ENCODE measurements at places on chromosomes 2 and 18.
A peak's percentile ranks its signal among the peaks of the same experiment; 100 is the strongest.

- ATAC-seq = no peak
These were observed 81.7 kb downstream of the ARHGEF33 start for GRCh38 chr2:38971377-38971776.

DNA sequence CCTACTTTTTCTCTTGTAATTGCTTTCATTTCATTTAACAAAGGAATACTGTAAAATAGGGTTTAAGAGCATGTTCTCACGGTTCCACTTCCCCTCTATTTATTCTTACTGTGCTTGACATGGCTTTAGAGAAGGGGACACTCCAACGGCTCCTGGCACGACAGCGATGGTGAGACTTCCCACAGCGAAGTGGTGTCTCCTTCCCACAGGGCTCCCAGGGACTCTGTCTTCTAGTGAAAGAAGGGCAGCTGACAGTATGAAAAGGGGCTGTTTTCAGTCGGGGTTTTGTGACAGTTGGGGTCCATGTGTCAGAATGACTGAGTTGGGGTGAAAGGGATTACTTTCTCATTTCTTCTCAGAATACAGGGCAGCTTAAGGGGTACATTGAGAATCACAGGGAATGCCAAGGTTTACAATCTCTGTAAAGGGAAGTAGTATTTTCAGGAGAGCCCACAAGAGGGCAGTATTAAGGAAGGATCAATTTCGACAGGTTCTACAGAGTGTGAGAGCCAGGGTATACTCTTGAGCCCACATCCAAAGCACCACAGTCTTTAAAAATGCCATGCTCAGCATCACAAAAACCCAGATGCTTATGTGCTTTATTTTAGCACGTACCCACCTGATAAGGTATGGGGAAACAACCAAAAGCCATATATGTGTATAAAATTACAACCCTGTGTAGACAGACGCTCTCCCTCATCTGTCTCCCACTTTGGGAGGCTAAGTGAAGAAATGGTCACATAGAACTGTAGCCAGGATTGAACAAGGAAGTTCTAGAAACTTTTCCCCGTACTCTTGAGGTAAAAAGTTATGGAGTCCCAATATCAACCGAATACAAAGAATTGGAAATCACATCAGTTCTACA, 31.3 kb upstream of the RAPGEF4 start:
- peak; percentile 90 for ATAC-seq

DNA sequence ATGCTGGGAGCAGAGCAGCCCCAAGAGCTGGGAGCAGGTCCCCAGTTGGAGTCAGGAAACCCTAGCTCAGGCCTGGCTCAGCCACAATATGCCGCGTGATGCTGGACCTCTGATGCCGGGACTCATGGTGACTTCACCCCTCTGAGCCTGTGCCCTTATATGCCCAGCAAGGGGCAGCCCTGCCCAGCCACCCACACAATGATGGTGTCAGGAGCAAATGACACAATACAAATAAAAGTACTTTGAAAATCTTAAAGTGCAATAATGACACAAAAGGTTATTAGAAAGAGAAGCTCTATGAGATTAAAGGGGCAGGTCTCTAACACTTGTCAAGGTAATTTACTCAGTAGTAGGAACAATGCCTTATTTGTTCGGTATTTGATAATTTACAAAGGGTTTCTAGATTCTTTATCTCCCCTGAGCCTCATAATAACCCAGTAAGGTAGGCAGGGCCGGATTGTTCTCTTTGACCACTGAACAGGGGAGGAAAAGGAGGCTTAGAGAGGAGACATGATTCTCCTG, 18.3 kb upstream of the KIF3C start:
- ATAC-seq = no peak

DNA sequence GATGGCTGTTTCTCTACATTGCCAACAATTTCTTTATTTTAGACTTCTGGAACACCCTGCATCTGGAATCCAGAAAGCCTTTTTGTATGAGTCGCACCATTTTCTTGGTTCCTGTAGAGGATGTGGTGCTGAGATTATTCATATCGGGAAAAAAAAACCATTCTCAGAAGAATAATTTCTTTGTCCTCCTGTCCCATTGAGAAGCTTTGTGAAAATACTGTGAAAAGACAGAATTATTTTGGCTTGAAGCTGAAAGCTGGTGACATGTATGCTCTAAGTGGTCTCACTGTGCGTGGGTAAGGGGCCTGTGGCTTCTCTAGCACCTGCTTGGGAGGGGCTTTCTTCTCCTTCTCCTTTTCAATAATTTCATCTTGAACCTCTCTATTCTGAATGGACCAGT, 138.4 kb downstream of the FAM210A start:
- ATAC-seq = no peak

GRCh38 chr2:96692094-96692971, 47.5 kb downstream of the LMAN2L start:
- no peak for ATAC-seq

Measured in SK-N-SH treated with all-trans-retinoic acid at 6 μM for 48 hours (cell line).